H1 (cell line): ENCODE measurements at places on chromosomes 1 and 21.
A peak's percentile ranks its signal among the peaks of the same experiment; 100 is the strongest.

- DNase-seq, result no peak
Observed at GRCh38 chr1:212752252-212752933, 39.2 kb downstream of the NSL1 start.

DNA sequence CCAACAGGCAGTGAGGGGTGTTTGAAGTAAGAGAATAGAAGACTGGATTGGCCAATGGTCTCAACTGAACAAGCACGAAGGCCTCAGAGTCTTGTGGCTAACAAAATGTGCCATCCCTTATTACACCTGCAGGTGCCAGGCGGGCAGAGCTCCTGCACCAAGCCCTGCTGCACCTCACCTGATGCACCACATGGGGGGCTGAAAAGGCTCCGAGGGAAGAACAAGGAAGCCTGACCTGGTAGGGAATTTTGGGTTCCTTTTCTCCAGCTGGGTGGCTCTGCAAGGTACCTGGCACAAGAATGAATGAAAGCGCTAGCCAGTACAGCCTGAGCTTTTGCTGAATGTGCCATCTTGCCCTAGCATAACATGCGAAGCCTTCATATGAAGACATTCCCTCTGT lies 9.7 kb downstream of the HSD3B1 start:
- peak; percentile 13 for DNase-seq

GRCh38 chr1:42449256-42449655 lies 6.6 kb downstream of the ZMYND12 start:
- no peak for DNase-seq

DNA sequence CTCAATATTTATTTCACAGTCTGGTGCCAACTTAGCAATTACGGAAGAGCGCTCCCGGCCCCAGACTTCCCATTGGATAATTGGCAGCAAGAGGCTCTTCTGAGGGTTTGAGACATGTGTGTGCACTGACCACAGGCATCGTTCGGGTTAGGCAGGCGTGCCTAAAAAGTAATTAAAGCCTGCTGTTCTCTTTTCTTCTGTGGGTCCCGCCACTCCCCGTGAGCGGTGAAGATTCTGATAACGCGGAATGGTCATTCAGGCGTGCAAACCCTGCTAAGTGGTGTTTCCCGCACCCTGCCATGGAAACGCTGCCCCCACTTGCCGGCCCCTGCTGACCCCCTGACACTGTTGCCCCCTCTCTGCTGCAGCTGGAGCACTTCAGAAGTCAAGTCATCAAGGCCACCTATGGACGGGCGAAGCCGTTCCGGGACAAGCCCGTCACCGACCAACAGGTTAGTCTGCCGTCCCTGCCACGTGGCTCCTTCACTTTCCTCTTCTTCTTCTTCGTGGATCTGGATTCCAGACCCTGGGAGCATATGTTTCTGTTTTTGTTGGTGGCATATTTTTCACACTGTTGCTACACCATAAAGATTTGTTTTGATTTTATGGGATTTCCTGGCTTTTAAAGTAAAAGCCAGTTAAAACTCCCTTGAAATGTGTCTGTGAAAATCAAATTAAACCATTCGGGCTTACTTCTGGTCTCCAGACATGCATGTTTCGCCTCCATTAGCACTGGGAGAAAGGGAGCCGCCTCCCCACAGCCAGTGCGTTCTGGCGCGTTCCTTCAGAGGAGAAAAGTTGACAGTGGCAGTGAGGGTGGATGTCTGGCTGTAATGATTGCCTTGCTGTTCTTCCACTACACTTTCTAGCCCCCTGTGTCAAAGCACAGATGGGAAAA lies 79.9 kb downstream of the FHAD1 start:
- no peak for DNase-seq

GRCh38 chr1:223233410-223234169 lies 90.5 kb upstream of the TLR5 start:
- DNase-seq, result peak; percentile 35

GRCh38 chr1:8359617-8360481 lies 41.9 kb downstream of the SLC45A1 start:
- no peak for DNase-seq
